NCI-H2029 (cell line): ENCODE measurements at places on chromosomes 4 and X.

GRCh38 chr4:88969271-88969670 is 87.7 kb downstream of the FAM13A start:
- no peak for DNase-seq

- DNase-seq, result no peak
These were observed 28.0 kb upstream of the SETD7 start for GRCh38 chr4:139584013-139584412.

DNA sequence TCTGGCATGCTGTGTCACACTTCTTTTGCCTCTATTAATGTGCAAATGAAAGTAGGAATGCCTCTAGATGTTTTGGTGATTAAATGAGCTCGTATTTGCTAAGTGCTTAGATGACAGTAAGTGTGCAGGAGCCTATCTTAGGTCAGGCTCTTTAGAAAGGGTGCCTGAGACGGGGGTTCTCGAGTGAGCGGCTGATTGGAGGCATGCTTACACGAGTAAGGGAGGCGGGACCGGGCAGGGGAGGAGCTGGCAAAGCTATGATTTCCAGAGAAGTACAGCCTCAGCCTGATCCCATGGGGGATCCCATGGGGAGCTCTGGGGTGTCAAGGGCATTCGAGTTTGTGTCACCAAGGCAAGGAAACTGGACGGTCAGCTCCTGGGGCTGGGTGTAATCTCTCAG is 44.8 kb downstream of the CLDN34 start:
- no peak for DNase-seq

- no peak for DNase-seq
These were observed 30.2 kb downstream of the SPANXD start for GRCh38 chrX:141668371-141668770.

DNA sequence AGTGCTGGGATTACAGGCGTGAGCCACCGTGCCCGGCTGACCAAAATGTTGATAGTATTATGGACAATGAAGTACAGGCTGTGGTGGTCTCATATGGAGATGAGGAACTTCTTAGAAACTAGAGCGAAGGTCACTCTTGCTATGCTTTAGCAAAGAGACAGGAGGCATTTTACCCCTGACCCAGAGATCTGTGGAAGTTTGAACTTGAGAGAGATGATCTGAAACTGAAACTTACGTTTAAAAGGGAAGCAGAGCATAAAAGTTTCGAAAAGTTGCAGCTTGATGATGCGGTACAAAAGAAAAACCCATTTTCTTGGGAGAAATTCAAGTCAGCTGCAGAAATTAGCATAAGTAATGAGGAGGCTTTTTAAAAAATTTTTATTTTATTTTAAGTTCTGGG is 8.5 kb upstream of the CTAG2 start:
- no peak for DNase-seq

GRCh38 chrX:5650904-5651303 is 577.8 kb downstream of the NLGN4X start:
- DNase-seq, result no peak

DNA sequence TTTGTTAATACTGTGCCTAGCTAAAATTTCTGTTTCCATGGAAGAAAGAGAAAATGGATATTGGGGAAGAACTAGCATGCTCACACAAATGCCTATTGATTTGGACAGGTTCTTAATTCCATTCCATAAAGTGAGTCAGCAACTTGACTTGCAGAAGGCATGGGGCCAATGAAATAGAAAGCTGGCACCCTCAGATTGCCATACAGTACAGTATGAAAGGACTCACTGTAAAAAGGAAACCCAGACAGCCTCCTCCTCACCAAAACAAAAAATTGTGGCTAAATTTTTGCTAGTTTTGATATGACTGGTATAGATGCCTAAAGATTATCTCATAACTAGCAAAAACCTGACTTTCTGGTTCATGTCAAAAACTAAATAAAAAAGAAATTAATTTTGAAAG is 11.2 kb upstream of the TAB3 start:
- no peak for DNase-seq

- DNase-seq, result no peak
These were observed 9.1 kb downstream of the RPGR start for GRCh38 chrX:38318196-38318595.

- DNase-seq, result no peak
These were observed 6.0 kb downstream of the FRG2 start for GRCh38 chr4:190020790-190021717.

- no peak for DNase-seq
These were observed 33.9 kb downstream of the STX18 start for GRCh38 chr4:4507923-4508322.

DNA sequence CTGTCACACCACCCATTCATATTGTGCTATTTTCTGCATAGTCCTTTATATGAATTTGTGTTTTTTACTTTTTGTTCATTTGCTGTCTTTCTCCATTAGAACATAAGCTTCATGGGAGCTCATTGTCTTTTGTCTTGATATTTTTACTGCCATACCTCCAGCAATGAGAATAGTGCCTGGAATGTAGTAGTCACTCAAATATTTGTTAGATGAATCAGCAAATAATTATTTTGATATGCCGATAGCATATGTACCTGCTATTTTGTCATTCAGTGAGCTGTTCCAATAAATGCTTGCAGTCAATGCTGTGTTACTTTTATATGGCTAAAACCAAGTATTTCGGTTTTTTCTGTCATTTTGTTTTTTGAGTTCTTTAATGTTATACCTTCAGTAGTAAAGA is 43.5 kb upstream of the SLC25A31 start:
- DNase-seq, result no peak

DNA sequence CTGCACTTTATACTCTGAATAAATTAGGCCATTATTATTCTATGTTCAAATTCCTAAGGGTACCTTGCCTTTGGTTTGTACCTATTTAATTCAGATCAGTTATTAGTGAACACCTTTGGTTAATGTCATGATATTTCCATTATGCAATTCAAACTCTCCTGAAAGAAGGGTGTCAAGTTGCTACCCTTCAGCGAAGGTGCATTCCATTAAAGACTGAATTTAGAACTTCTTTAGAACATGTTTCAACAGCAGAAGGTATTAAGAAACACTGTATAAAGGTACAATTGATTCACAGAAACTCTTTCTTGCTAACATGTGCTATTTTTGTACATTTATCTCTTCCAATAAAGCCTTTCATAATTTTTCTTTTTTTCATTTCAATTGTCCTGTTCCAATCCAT is 1545.4 kb upstream of the PCDH10 start:
- DNase-seq, result no peak

- no peak for DNase-seq
These were observed 10.7 kb upstream of the SMIM10L2A start for GRCh38 chrX:135410861-135411627.

DNA sequence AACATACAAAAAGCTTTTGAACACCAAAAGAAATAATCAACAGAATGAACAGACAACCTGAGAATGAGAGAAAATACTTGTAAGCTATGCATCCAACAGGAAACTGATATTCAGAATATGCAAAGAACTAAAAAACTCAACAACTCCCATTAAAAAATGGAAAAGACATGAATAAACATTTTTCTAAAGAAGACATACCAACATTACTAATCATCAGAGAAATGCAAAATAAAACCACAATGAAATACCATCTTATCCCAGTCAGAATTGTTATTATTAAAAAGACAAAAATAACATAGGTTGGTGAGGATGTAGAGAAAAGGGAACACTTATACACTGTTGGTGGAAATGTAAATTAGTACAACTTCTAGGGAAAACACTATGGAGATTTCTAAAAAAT is 1161.9 kb downstream of the PCDH19 start:
- DNase-seq, result no peak

DNA sequence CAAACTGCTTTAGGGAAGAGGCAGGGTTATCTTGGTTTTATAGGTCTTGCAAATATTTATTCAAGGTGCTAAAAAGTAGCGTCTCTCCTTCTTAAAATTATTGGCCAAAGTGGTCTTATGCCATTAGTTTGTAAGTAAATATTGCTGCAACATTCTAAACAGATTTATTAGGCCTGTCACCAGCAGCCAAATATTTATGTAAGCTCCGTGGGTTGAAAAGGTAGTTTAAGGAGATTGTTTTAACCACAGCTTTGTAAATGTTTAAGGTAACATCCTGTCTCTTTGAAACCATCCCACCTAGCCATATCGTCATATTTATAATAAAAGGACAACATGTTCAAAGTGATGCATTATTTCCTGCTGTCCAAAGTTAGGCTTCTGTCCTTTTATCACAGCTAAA is 210.1 kb upstream of the LNX1 start:
- DNase-seq, result no peak

DNA sequence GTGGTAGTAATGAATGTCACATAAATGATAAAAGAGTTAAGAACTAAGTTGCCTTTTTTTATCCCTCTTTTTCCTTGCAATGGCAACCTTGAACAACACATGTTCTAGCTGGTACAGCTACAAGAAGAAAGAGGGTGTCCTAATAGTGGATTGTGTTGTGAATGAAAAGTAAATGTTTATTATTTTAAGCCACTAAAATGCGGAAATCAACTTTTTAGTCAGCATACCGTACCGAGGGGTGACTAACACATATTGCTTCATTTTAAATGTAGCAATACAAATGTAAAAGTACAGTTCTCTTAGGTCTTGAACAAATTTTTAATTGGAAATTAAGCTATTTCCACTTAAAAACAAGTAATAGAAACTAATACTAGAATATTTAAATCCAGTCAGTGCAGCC is 17.7 kb upstream of the AP1AR start:
- DNase-seq, result no peak

GRCh38 chr4:105108971-105109370 is 37.7 kb upstream of the TET2 start:
- no peak for DNase-seq

- DNase-seq, result no peak
These were observed 13.9 kb upstream of the MPP1 start for GRCh38 chrX:154818916-154819770.

DNA sequence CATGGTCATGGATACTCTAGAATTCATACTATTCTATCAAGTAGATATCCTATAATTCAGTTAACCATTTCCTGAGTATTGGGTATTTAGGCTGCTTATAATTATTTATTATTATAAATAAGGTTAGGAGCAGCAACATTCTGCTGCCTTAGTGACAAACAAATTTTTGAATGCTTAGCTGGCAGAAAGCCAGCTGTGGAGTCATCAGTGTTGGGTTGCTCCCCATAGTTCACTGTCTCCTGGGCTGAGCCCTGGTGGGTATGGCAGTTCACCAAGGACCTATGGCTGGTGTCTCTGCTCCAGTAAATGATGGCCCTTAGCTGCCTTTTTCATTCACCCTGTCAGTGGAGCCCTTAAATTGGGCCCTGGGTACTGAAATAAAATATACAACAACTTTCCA is 61.8 kb downstream of the SMARCA5 start:
- no peak for DNase-seq

DNA sequence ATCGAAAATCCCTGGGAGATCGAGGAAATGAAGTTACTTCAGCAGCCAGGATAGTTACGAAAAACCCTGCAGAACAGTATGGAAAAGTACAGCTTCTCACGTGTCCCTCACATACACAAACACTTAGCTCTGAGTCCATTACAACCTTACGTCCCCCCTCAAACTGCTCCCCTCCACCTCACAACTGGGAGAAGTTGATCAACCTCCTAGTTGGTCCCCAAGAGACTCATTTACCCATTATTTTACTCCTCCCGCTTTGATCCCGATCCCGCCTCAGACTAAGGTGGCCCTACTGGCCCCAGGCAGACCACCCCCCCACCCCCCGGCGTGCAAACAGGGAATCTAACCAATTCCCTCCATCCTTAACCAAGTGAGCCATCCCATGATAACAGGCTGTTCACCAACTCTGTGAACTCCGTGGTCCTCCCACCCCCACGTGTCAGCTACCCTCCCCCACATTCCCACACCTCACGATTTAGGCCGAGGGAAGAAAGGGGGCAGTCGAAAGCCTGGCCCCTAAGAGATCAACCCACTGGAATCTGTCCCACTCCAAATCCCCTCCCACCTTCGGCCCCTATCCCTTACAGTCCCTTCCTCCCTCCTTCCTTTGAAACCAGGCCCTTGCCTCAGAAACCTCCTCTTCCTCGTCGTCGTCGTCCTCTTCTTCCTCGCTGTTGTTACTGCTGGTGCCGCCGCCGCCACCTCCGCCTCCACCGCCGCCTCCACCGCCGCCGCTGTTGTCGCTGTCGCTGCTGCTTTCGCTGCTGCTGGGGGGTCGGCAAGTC is 755 bp downstream of the ANKRD17 start:
- DNase-seq, result peak; percentile 23

- peak; percentile 11 for DNase-seq
These were observed 33.4 kb upstream of the PHKA2 start for GRCh38 chrX:19017271-19017670.

- DNase-seq, result peak; percentile 65
These were observed 16.2 kb downstream of the ZFYVE28 start for GRCh38 chr4:2402048-2402842.

DNA sequence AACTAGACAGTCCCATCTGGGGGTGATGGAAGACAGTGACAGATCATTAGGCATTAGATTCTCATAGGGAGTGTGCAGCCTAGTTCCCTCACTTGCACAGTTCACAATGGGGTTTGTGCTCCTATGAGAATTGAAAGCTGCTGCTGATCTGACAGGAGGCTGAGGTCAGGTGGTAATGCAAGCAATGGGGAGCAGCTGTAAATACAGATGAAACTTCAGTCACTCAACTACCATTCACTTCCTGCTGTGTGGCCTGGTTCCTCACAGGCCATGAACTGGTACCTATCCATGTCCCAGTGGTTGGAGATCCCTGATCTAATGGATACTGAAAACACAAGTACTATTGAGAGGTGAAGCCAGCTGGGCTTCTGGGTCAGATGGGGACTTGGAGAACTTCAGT is 72.5 kb downstream of the AGTR2 start:
- DNase-seq, result no peak

DNA sequence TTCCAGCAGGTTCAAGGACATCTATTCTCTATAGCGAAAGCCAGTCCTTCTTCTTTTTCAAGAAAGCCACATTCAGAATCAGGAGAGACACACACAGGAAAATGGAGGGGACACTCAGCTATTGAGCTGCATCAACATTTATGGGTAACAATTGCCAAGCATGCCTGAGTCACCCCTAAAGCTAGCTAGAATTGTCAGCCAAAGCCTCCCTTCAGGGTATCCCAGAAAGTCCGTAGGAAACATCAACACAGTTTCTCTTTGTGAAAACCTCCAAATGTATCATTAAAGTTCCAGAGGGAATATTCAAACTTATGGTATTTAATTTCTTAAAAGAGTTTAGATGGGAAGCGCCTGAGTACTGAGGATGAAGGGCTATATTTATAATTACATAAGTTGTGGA is 331.1 kb upstream of the SLC7A11 start:
- DNase-seq, result no peak

DNA sequence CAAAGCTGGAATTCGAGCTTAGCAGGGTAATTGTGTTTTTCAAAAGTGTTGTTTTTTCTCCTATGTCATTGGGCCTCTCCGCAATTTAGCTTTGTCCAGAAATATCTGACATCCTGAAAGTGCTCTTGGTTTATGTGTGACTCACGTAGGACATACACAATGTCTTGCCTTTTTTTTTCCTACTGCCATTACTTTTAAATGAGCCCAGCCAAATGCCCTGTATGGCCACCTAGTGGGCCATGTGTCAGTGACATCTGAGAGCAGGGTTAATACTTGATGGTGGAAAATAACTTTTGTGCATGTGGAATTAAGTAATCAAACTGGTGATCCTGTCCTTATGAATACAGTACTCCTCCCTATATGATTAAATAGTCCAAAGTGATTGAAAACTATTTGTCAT is 1411.1 kb upstream of the TENM3 start:
- DNase-seq, result no peak
